LoVo (cell line): ENCODE measurements at places on chromosomes 6 and 20.

- no peak for DNase-seq
Observed at GRCh38 chr6:148762231-148762630, 15.4 kb downstream of the UST start.

GRCh38 chr6:5866547-5867051 is 140.1 kb downstream of the NRN1 start:
- DNase-seq, result peak; percentile 54

GRCh38 chr6:71053475-71053874 is 96.6 kb upstream of the B3GAT2 start:
- no peak for DNase-seq

DNA sequence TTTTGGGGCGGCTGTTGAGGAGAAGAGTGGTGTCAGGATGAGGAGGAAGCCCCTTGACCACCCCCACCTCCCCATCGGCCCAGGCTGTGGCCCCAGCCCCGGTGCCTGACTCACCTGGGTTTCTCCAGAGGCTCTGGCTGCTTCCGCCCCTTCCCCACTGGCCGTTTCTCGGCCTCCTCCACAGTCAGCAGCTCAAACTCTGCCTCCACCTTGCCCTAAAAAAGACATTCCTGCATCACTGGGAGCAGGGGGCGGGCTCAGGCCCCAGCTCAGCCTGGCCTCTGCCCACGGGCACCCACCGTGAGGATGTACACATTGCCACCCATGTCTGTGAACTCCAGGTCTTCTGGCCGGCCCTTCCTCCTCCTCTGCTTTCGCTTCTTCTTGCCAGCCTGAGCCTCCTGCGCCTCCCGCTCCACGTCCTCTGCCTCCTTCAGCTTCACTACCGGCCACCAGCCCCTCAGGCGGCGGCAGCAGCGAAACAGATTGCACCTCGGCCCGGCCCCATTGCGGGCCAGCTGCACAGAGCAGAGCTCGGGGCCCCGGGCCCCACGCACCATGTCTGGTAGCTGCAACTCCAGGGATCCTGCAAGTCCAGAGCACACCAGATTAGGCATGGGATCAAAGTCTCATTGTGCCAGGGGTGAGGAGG is 17.3 kb downstream of the ERGIC3 start:
- DNase-seq, result no peak

DNA sequence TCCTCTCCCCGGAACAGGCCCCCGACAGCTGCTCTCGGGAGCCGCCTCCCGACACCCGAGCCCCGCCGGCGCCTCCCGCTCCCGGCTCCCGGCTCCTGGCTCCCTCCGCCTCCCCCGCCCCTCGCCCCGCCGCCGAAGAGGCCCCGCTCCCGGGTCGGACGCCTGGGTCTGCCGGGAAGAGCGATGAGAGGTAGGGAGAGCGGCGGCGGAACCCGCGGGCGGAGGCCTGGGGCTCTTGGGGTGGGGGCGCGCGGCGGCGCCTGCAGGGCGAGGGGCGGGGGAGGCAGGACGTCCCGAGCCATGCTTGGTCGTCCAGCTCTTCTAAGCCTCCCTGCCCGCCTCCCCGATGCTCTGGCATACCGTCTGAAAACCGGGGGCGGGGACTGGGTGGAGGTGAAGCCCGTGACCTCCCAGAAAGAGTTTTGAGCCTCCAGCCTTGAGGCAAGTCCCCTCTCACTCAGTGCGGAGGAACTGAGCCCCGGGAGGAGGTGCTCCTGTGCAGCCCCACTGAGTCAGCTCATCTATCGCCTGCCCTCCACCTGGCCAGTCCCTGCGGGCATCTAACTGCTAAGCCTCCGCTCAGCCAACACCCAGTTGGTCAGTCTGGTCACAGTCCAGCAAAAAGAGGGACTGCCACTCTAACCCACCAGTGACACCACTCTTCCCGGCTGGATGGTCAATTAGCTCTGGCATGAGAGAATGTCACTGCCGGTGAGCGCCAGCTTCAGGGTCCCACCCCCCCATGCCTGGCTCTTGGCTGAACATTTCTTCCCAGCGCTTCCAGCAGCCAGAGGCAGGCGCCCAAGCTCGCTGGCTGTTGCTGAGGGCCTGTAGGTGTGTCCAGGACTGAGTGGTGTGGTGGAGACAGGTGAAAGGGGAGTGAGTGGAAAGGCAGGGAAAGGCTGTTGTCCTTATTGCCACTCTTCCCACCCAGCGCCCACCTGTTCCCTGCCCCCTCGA is 482 bp downstream of the DDR1 start:
- DNase-seq, result peak; percentile 58
